ENCODE measurements at places on chromosomes 13 and 19.

DNA sequence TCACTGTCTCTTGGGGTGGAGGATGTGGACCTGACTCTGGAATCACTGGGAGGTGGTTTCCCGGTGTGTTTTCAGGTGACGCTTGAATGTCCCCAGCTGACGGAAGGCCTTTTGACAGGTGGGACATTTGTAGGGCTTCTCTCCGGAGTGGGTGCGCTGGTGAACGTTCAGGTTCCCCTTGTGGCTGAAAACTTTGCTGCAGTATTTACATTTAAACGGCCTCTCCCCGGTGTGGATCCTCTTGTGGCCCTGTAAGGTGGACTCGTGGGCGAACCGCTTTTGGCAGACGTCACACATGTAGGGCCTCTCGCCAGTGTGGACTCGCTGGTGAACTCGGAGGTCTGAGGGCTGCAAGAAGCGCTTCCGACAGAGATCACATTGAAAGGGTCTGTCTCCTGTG lies 7.8 kb downstream of the ZSCAN5B start:
- DNase-seq = no peak

DNA sequence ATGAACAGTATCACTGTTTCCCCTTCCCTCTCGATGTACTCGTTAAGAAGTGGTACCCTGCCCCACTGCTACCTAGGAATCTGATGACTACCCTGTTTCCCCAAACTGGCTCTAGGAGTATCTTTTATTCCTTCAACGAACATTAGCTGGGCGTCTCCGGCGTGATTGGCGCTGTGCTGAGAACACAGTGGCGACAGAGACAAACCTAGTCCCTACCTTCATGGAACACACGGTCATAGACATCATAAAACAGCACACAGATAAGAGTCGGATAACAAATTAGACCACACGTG lies 730 bp downstream of the SYMPK start:
- no peak for DNase-seq

DNA sequence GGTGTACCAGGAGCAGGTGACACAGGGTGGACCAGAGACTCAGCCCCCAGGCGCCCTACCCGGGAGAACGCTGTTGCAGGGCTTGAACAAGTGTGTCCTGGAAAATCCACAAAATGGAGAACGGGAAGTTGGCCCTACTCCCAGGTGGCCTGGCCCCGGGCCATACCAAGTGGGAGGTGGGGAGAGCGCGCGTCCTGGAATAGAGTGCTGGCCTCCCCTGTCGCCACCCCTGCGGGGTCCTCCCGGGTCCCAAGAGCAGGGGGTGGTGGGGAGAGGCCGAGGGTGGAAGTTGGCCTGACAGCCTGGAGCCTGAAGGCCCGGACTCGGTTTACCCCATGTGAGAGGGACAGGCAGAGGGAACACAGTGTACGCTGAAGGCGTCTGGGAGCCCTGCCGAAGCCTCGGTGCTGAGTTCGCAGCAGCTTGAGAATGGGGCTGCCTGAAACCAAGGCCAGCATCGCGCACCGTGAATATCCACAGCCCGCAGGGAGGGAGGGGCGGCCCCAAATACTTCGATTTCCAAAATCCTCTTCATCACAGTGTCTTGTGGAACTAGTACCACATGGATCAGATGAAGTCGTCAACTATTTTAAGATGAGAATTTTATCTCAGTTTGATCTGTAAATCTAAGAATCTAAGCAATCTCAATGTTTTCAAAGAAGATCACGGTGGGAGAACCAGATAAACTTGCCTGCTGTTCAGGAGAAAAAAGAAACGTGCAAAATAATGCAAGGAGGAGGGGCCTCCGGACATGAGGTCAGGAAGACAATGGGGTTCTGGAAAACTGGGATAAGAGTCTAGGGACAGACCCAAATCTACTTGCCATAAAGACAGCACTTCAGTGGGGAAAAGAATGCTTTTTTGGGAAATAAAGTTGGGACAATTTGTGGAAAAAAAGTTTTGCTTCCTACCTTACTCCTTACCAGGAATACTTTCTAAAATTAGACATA lies 10.4 kb upstream of the KLF16 start:
- DNase-seq = peak; percentile 57

GRCh38 chr13:46665248-46665632 lies 112.3 kb downstream of the LRCH1 start:
- no peak for DNase-seq

GRCh38 chr19:4609878-4610511 lies 29.3 kb upstream of the TNFAIP8L1 start:
- no peak for DNase-seq

DNA sequence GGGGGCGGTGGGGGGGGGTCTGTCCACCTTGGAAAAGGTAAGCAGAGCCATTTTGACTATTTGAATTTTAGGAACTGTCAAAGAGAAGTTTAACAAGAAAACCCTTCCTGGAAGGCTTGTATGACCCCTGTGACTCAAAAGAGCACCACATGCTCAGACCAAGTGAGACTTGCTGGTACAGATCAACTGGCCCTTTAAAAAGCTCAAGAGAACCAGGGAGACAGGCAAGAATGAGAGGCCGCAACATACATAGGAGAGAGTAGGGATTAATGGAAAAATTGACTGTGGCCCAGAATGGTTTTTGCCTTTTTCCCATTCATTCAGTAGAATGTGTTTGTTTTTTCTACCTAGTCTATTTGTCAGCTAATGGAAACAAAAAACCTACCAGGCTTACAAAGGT lies 26.2 kb upstream of the ATP8A2 start:
- no peak for DNase-seq

GRCh38 chr13:108283110-108283509 lies 13.6 kb downstream of the TNFSF13B start:
- DNase-seq = no peak

- no peak for DNase-seq
These were observed 18.2 kb downstream of the LRRC4B start for GRCh38 chr19:50549927-50550593.

DNA sequence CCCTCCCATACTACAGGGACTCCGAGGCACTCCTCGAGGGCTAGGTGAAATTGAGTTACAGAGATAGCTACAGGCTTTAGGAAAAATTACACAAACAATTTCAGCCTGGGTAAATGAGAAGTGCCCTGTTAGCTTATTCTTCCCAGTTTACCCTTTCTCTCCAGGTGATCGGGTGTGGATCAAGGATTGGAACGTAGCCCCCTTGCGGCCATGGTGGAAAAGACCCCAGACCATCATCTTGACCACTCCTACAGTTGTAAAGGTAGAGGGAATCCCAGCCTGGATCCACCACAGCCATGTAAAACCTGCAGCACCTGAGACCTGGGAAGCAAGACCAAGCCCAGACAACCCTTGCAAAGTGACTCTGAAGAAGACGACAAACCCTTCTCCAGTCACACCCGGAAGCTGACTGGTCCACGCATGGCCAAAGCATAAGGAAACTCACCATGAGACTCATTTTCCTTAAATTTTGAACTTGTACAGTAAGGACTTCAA lies 600.6 kb downstream of the UQCRFS1 start:
- no peak for DNase-seq

- no peak for DNase-seq
These were observed 9.2 kb downstream of the ADGRE2 start for GRCh38 chr19:14769201-14769600.

- DNase-seq = no peak
These were observed 837 bp downstream of the FSD1 start for GRCh38 chr19:4305257-4305612.

GRCh38 chr19:36528921-36529518 lies 949 bp upstream of the ZNF260 start:
- no peak for DNase-seq

DNA sequence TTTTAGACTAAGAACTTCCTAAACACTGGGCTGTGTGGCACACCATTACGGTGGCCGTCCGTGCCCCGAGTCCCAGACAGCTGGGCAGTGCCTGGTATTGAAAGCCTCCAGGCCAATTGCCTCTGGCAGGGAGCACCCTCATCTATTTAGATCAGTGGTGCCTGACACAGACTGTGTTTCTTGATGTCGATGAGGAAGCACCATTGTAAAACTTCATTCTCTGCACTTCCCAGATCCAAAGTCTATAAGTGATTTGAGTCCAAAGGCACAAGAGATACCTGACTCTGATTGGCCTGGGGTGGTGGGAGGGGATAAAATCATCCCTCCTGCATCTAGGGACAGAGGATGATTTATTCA lies 8.5 kb upstream of the STK24 start:
- no peak for DNase-seq

DNA sequence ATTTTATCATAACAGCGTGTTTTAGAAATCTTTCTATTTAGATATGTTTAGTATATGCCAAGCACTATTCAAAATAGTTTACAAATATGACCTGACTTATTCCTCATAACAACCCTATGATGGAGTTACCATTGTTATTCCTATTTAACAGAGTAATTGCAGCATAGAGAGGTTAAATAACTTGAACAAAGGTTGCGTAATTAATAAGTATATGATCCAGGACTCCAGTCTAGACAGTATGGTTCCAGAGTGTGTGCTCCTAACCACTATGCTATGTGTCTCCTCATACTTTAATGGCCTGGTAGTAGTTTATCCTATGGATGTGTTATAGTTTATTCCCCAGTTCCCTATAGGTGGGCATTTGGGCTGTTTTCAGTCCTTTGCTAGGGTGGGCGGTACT lies 145.3 kb downstream of the PAN3 start:
- no peak for DNase-seq

- no peak for DNase-seq
These were observed 13.7 kb upstream of the FARP1 start for GRCh38 chr13:98129059-98129746.

- DNase-seq = no peak
These were observed 240.0 kb downstream of the ENOX1 start for GRCh38 chr13:43546816-43547215.

DNA sequence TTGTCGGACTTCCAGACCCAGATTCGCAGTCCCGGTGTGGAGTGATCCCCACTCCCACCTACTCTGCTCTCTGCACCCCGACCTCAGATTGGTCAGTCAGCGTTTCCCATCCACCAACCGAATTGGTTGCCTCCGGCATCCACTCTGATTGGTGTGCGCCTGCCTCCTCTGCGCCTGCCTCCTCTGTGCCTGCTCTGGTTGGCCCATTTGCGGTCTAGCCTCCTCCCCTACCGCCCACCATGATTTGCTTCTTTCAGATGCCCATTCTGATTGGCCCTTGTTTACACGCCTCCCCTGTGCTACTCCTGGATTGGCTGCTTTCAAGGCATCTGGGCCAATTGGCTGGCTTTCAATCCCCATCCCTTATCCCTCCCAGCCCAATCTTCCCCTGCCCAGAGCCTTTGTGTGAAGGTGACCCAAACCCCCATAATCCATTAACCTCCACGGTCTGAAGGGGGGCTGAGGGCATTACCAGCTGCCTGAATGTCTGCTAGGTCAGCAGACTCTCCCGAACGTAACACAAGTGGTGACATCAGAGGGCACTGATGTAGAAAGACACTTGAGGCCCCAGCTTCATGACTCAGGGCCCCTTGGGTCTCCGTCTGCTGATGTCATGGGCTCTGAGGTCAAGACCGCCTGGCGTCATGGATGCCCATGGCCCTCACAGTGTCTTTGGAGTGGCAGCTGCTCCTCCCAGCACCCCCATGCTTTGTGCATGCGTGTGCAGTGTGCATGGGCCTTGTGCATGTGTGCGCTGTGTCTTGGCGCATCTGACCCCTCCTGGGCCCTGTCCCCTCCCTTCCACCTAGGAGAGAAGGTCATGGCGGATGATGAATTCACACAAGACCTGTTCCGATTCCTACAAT lies 80.4 kb downstream of the MAP4K1 start:
- DNase-seq = no peak

GRCh38 chr19:461721-462551 lies 1.1 kb upstream of the SHC2 start:
- peak; percentile 9 for DNase-seq

DNA sequence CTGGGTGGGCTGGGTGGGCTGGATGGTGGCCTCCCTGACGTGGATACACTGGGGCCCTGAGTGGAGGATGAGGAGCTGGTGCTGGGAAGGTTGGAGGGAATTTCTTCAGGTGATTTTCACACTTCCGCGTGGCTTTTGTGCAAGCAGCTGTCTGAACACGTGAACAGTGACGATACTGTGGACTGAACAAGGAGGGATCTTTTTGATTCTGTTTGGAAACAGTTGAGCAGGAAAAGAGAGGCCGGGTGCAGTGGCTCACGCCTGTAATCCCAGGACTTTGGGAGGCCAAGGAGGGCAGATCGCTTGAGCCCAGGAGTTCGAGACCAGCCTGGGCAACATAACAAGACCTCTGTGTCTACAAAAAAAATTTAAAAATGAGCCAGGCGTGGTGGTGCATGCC lies 9.1 kb upstream of the GTF2F1 start:
- DNase-seq = no peak

DNA sequence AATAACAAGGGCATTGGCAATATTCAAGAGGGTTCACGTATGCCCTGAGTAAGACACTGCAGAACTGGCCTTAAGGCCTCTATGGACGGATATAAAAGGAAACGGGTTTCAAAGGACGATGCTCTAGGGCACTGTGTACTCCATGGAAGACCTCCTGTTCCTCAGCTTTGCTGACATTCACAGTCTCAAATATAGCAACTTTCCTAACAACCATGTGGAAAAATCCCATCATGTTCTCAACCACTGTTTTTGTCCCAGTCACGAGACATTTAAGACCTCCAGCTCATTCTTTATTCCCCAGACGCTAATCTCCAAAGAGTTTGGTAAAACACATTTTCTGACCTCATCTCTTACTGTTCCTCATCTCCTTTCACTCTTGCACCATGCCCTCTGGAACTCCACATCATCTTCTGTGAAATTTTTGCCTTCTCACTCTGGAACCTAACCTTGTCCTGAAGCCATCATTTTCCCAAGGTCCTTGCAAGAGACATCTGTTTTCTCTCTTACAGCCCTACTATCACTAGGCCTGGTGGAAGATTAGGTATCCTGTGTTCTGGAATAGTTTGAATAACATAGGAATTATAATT lies 37.6 kb downstream of the SPRY2 start:
- no peak for DNase-seq

GRCh38 chr13:28739376-28739775 lies 20.6 kb upstream of the SLC46A3 start:
- DNase-seq = no peak

DNA sequence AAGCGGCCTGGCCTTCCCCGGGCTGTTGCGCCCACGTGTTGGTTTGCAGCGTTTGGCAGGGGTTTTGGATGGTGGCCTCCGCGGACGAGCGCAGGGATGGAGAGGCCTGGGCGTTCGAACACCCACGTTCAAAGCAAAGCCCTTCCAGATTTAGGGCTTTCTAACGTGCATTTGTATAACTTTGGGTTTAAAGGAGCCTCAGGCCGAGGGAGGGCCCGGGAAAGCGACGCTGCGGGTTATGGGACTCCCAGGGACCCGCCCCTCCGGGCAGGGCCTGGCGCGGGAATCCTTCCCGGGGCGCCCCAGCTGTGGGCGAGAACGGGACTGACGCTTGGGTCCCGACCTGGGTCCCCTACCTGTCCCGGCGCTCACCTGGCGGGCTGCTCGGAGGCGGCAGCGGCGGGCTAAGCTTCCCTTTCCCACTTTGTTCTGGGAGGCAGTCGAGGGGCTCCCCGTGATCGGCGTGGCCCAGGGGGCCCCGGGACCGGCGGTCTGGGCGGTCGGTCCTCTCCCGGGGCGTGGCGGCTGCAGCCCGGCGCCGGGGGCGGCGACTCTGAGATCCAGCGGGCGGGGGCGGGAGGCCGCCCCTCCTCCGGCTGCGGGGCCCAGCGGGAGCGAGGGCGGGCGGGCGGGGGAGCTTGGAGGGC lies at the start of gene FBXO17:
Gene FBXO17, minus strand, starts transcription at position 529 of the 647 bp plus-strand sequence. CDS start 25,423 bp downstream, outside the sequence.
- peak; percentile 23 for DNase-seq
